ENCODE measurements at places on chromosomes 1 and 21. TPM values are rescaled to one million over a fixed set of nuclear protein-coding genes. Genes with fewer than 3 reads are reported as not detected.

Gene OPTC
- total RNA-seq: not detected

DNA sequence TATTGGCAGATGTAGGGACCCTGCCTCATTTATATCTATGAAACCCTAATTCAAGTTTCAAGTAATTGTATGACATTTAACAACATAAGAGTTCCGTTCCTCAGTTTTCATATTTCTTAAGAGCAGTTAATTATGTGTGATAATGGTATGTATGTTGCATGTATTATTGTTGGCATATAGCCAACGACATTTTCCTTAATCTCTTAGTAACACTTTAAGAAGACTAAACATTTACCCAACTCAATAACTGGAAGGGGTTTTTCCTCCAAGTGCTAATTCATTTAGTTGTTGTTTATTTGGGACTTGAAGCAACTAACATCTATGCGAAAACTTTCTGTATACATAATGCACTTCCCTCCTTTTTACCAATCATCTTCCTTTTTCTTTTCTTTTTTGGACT is 1.5 kb upstream of the RALGPS2 start:
- H3K27ac ChIP-seq: no peak overlapping the region
- no peaks in the 10 kb centered on the region for H3K36me3 ChIP-seq
- H3K4me3 ChIP-seq: no peak overlapping the region
- no peak for DNase-seq
- peaks cover 31% of the 10 kb centered on the region for H3K27me3 ChIP-seq

Gene MIXL1
- not detected for total RNA-seq

DNA sequence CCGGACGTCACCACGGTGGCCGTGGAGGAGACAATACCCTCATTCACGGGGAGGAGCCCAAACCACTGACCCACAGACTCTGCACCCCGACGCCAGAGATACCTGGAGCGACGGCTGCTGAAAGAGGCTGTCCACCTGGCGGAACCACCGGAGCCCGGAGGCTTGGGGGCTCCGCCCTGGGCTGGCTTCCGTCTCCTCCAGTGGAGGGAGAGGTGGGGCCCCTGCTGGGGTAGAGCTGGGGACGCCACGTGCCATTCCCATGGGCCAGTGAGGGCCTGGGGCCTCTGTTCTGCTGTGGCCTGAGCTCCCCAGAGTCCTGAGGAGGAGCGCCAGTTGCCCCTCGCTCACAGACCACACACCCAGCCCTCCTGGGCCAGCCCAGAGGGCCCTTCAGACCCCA is 7.0 kb downstream of the TNFRSF14 start:
- no peak for DNase-seq
- peaks cover 10% of the 10 kb centered on the region for H3K4me1 ChIP-seq
- H3K27me3 ChIP-seq: no peaks in the 10 kb centered on the region
- H3K36me3 ChIP-seq: peaks cover 20% of the 10 kb centered on the region

Gene CAMSAP2
- 0.78 TPM for total RNA-seq

All from activated CD4-positive, alpha-beta memory T cell treated with anti-CD3 and anti-CD28 coated beads, Interleukin-2, amount 10 ng/mL, durations not matched to agents 7 days and 5 days (primary cell).